Kidney (tissue), 22 donors: ENCODE measurements at places on chromosomes 3 and 15. TPM values are rescaled to one million over a fixed set of nuclear protein-coding genes. Genes with fewer than 3 reads are reported as not detected.

- peak; percentile 27 for DNase-seq
Observed at GRCh38 chr3:97823046-97824004, 1.5 kb downstream of the CRYBG3 start.

DNA sequence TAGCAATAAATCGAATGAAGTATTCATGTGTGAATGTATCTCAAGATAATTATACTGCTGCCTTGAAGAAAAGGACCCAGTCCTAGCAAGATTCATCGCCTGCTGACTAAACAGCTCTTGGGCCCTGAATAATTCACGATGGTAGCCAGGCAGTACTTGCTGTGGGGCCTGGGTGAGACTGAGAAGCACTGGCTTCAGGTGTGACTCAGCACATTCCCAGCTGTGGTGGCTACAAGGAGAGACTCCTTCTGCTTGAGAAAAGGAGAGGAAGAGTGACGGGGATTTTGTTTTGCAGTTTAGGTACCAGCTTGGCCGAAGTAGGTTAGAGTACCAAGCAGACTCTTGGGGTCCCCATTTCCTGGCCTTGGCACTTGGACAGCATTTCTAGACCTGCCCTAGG, 47.6 kb upstream of the CD200R1L start:
- DNase-seq, result no peak

DNA sequence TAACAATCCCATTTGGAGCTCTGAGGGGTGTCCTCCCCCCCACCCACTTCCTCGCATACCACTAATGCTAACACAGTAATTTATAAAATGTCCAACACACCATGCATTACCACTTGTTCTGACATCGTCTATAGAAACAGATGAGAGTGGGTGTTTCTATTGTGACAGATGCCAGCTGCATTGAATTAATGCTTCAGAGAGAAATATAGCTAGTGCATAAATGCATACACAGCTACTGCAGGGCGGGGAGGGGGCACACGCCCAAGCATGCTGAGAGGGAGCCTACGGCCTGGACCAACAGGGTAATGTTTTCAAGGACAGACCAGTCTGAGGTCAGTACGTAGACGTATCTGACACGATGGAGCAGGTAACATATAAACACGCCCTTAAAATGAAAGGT, 106.0 kb upstream of the FEZF2 start:
- DNase-seq, result no peak

DNA sequence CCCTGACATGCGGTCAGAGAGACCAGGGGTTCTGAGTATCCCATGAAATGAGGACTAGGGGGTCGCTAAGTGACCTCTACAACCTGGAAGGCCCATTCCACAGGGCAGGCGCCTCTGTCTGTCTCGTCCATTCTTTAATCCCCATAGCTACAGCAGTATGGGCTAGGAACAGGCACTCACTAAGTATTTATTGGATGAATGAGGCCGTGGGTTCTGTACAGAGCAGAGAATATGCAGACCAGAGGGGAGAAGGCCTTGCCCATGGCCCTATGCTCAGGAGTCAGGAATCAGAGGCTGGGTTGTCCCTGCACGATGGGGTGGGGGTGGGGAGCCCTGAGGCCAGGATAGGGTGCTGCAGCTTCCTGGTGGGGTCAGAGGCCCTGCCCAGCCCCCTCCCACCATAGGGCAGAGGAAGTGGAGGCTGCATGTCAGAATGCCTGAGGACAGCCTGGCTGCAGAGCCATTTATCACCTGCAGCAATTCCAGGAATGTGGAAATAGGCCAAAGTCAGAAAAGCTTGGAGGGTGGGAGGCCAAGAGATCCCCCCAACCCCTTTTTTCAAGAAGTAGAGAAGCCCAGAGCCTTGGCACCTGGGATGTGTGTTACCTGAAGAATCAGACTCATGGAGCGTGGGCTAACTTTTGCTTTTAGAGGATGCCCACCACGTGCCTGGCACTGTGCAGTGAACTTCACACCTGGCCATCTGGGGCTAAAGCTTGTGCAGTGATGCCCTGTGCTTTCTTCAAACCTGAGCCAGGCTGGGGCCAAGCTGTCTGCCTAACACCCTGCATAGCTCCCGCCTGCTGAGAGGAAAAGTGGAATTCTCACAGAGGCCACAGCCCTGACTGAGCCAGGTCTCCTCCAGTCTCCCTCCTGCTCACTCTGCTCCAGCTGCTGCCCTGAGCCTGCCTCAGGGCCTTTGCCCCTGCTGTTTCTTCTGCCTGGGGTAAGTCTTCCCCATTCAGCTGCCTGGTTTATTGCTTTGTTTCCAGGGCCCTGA, 109.4 kb downstream of the WNT7A start:
- peak; percentile 34 for DNase-seq

DNA sequence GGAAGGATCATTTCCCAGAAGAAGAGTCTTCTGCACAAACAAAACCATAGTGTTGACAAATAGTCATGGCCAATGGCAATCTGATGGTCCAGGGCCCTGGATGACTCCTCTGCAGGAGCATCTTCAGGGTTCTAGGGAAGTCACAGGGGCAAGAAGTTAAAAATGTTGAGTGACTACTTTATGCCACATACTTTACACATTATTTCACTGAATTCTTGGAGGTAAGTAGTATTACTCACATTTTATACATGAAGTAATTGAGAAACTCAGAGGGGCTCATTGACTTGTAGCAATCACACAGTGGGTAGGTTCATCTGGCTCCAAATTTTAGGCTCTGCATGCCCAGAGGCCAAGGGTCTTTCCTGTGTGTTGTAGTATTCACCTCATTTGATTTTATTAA, 430.2 kb upstream of the MCTP2 start:
- DNase-seq, result no peak

DNA sequence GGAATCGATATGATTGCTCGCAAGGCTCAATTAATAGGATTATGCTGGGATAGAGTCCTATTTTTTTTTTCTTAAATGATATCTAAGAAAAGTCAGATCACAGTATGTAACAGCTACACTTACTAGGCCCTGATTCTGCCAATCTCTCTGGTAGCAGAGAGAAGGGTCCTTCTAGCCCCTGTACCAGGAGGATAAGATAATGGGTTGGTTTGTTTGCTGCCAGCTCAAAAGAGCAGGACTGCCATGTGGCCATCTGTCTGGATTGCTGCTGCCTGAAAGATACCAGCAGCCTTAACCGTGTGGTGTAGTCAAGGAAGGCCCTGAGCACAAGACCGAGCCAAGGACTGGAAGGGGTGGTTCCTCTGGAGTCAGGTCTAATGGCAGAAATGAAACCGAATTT, 236.4 kb downstream of the KLF13 start:
- DNase-seq, result no peak

- no peak for DNase-seq
Observed at GRCh38 chr3:190645932-190646460, 132.1 kb downstream of the IL1RAP start.

DNA sequence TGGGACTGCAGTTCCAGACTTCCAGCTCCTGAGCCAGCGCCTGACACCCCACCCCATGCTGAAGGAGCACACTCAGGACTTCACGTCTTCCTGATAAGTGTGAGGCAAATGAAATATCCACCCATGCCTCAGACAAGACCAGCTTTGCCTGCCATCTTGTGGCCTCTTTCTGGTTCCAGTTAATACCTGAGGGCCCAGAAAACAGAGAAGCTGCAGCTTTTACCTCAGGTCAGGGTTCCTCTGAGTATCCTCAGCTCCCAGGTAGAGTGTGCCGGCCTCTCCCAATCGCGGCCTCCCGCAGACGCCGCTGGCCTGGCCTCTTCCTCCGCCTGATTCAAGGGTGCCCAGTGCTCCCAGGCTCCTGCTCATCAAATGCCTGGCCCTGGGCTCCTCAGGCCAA, 5.1 kb upstream of the KLHL6 start:
- DNase-seq, result no peak

- DNase-seq, result no peak
Observed at GRCh38 chr3:16325850-16326249, 60.8 kb downstream of the OXNAD1 start.

DNA sequence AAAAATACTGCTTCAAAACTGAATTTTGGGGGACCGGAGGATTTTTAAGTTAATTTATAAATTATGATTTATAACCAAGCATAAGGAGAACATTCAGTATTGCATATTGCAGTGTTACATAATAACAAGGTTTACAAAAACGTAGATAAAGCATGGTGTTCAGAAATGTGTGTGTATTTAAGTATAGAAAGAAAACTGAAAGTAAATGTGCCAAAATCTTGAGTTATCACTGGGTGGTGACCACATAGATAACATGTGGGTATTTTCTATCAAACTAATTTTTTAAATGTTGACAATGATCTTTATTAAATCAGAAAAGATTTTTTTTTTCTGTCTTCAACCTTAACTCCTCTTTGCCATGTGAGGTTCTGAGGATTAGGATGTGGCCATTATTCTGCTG, 32.6 kb downstream of the EIF2AK4 start:
- DNase-seq, result no peak

DNA sequence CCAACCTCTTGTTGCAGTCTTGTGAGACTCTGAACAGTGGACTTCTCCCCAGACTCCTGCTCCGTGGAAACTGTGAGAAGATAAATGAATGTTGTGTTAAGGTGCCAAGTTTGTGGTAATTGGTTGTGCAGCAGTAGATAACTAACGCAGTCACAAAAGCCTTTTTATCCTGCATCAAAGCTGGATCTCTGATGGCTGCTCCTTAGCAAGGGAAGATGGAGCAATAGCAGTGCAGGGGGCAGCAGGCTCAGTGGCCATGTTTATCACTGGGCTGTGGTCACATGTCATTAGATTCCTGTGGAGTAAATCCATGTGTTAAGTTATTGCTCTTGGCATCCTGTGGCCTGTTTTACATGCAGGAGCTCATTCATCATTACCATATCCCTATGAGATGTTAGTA, 13.5 kb downstream of the CMTM7 start:
- no peak for DNase-seq

GRCh38 chr3:120264963-120265362, 20.1 kb downstream of the GPR156 start:
- no peak for DNase-seq

- DNase-seq, result no peak
Observed at GRCh38 chr3:123476967-123477750, 28.3 kb upstream of the ADCY5 start.

- DNase-seq, result no peak
Observed at GRCh38 chr3:127678611-127679533, 6.1 kb downstream of the ABTB1 start.

- DNase-seq, result no peak
Observed at GRCh38 chr15:98381446-98381845, 266.9 kb upstream of the IGF1R start.

DNA sequence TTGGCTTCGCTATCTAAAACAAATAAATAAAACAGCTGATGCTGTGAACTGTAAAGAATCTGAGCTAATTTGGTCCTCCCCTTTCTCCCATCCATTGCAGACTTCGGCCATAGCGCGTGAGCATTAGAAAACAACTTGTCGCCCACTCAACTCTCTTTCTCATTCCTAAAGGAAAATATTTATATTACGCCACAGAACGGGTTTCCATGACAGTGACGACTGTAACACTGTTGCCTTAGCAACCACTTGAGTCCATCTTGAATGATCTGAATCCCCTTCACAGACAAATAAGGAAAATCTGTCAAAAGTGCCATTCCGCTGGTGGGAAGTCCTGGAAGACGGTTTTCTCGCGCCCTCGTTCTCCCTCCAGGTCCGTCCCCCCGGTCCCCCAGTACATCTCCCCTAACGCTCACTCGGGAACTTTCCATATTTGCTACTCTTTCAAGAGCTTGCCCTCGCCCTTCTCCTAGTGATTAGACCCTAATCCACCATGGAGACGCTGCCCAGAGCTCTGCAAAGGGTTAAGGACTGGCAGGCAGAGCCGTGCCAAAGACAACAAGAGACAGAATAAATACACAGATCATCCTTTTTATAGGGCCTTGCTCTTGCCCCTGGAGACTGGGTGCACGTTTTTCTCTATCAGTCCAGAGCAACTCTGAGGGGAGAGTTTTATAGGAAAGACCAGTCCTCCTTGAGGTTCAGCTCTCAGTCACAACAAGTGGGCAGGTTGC, 50.5 kb downstream of the CRYGS start:
- DNase-seq, result no peak

DNA sequence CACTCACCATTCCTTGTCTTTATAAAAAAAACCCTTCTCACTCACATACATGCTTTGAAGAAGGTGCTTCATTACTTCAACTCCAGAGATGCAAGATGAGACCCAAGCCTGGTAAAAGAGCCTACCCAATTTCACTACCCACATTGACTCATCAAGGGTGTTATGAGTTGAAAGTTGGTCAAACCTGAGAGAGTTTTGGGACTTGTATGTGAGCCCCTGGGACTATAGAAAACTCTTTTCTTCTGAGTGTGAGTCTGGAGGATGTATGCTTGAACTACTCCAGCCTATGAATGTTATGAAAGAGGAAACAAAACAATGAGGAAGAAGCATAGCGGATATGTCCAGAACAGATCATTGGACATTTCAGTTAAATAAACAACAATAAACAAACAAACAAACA, 106.5 kb upstream of the SATB1 start:
- DNase-seq, result no peak

DNA sequence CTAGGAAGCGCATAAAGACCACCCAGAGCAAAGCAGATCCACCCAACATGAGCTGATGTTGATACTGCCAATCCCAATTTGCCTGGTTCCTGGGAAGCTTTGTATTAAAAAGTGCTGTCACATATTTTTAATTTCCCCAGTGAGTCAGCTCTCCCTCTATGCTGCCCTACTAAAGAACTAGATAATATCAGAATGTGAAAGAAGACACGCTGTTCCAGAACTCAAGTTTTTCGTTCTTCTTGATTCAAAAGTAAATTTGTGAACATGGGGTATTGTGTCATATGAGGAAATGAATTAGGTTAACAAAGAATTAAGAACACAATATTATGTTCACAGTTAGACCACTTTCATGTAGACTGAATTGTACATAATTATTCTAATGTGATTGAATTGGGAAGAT, 734.2 kb upstream of the ALCAM start:
- DNase-seq, result no peak

- no peak for DNase-seq
Observed at GRCh38 chr15:28913171-28913765, 27.5 kb downstream of the APBA2 start.

- DNase-seq, result no peak
Observed at GRCh38 chr3:17039594-17039993, 154.8 kb downstream of the PLCL2 start.

DNA sequence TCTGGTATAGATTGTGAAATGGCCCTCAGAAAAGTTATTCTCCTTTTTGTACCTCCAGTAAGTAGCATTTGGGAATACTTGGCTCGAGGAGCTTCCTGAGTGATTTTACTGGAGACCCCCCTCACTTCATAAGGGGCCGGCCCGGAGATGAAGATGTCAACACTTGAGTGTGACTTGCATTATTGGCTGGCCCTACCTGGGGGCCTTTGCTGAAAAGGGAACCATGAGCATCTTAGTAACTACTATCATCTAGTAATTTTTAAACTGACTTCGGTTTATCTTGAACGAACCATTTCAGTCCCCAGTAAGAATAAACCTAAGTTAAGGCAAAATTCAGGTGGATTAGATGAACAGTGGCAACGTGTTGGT, 1.3 kb downstream of the FAIM start:
- DNase-seq, result no peak

GRCh38 chr3:84184937-84185336, 773.9 kb upstream of the CADM2 start:
- no peak for DNase-seq

- DNase-seq, result no peak
Observed at GRCh38 chr3:30948426-30948825, 54.0 kb upstream of the GADL1 start.

GRCh38 chr15:36218991-36219390, 360.4 kb upstream of the CDIN1 start:
- DNase-seq, result no peak

The ATP13A5 gene
- total RNA-seq, result not detected

The CIAO2A gene
- total RNA-seq, result 41.6 TPM

The CADM2 gene
- 0.25 TPM for total RNA-seq

The TNFSF10 gene
- 277 TPM for total RNA-seq

The GPR171 gene
- total RNA-seq, result 4.9 TPM

The DOCK3 gene
- total RNA-seq, result 0.54 TPM

The LRRC34 gene
- 4.0 TPM for total RNA-seq

The PROS1 gene
- total RNA-seq, result 56.2 TPM

The EPHB3 gene
- total RNA-seq, result 1.4 TPM
